NCI-H1694 treated with DMSO at 0.1 percent for 48 hours (cell line): ENCODE measurements at places on chromosomes 7 and 10.

DNA sequence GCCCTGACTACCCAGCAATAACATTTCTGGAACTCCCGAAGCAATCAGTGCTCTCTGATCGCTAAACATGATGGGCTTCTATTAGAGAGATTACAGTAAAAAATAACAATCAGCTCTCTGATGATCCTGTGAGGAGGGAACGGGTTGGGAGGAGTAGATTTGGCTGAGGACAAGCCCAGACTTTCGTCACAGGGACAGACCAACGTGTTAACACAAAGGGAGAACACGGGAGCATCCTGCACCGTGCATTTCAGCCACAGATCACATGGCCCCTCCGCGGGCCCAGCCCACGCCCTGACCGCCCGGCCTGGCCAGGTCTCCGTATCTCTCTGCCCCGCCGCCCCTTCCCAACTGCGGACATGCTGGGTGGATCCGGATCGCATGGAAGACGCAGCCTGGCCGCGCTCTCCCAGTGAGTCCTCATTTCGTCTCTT, 95.0 kb upstream of the AGBL3 start:
- DNase-seq, result no peak

DNA sequence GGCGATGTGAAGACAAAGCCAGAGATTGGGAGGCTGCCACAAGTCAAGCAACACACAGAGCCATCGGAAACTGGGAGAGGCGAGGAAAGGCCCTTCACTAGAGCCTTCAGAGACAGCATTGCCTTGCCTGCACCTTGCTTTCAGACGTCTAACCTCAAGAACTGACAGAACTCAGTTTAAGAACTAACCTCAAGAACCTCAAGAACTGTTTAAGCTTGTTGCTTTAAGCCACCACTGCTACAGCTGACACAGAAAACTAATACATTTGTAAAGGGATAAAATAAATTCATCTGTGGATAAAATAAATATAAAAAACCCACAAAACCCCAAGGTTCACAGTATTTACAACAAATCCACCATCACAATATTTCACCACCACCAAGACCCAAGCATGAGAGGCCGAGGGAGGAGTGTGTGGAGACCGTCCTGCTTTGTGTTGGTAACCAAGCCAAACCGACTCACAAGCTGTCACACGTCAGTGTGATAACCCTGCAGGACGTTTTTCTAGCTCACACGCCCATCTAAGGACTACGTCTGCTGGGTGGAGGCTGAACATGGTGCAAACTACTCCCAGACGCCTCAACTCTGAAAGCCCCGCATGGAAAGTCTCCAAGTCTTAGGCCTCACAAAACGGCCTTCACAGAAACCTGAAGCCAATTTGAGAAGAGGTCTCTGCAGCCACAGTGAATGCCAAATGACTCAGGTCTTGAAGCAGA, 116.8 kb downstream of the ABLIM1 start:
- no peak for DNase-seq

- no peak for DNase-seq
Observed at GRCh38 chr7:156907656-156908055, 14.7 kb upstream of the LMBR1 start.

DNA sequence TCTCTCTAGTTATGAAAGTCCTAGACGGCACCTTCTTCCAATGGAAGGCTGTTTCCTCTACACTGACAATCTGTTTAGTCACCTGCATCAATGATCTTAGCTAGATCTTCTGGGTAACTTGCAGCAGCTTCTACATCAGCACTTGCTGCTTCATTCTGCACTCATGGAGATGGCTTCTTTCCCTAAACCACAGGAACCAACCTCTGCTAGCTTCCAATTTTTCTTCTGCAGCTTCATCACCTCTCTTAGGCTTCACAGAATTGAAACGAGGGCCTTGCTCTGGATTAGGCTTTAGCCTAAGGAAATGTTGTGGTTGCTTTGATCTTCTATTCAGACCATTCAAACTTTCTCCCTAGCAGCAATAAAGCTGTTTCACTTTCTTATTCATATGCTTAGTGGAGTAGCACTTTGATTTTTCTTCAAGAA, 24.6 kb downstream of the NAMPT start:
- no peak for DNase-seq

GRCh38 chr10:131635564-131636015, 265.2 kb upstream of the PPP2R2D start:
- no peak for DNase-seq

GRCh38 chr7:80097756-80098155, 36.9 kb upstream of the GNAI1 start:
- no peak for DNase-seq

GRCh38 chr10:15626937-15627336, 92.8 kb downstream of the ITGA8 start:
- no peak for DNase-seq

- DNase-seq, result no peak
Observed at GRCh38 chr7:369476-370258, 79.7 kb downstream of the FOXL3 start.

DNA sequence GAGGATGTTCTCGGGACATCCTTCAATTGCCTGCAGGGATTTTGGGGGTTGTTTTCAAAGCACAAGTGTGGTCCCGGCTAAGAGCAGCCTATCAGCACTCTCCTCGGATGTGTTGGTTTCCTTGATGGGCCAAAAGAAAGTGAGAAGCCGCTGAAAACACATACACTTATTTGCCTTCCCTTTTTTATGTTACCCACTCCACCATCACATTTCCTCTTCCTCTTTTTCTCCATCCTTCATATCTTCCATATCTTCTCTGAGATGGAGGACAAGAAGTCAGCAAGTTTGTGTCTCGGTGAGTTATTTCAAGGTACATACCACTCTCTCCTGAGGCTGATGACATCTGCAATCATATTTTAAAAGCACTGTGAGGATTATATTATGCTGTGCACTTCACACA, 64.0 kb downstream of the ZNF33B start:
- DNase-seq, result no peak

- DNase-seq, result no peak
Observed at GRCh38 chr7:139687980-139688632, 89.7 kb downstream of the HIPK2 start.

DNA sequence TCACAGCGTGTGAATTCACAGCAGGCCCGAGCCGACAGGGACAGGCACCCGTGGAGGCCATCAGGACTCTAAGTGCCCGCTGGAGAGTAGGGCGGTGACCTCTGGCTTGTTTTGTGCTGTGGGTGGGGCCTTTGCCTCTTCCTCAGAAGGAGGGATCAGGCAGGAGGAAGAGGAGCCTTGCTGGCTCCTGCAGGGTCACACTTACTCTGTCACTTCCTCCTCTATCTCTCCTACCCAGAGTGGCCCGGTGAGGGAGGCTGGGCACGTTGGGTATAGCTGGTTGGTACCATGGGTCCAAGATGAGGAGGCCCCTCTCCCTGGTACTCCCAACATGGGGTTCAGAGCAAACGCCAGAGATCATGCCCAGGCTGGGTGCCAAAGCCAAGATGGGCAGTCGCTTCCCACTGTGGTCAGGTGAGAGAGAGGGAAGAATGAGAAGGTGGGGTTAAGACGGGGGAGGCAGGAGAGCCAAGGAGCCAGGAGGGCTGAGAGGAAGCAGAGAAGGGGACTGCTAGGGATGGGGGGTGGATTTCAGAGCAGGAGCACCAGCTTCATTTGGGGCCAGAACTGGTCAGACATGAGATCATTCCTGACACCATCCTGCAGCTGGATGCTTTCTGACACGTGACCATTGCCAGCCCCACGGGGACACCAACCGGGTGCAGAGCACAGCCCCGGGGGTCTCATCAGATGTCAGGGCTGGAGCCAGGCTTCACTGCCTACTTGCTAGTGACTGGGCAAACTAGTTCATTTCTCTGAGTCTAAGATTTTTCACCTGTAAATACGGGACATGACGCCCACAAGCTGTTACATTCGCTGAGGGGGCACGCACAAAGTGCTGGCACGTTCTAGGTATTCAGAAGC, 54.8 kb upstream of the CACUL1 start:
- DNase-seq, result no peak

DNA sequence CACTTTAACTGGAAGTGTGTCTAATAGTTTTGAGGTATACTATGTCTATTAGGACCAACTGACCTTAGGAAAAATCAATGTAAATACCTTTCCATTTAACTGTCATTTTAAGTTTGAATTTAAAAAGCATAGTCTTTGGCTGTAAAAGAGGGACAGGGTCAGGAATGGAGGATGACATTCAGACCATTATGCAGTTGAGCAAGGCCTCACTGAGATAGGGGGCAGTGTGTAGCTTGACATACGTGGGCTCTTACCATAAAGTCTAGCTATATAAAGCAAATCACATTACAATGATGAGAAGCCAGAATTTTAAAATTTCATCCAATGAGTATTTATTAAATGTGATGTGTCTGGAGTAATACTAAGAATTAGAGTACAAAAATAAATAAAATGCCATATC, 17.9 kb downstream of the PALS2 start:
- no peak for DNase-seq

- no peak for DNase-seq
Observed at GRCh38 chr10:33046792-33047191, 88.8 kb upstream of the ITGB1 start.

GRCh38 chr7:158327571-158328180, 259.9 kb downstream of the PTPRN2 start:
- DNase-seq, result no peak

DNA sequence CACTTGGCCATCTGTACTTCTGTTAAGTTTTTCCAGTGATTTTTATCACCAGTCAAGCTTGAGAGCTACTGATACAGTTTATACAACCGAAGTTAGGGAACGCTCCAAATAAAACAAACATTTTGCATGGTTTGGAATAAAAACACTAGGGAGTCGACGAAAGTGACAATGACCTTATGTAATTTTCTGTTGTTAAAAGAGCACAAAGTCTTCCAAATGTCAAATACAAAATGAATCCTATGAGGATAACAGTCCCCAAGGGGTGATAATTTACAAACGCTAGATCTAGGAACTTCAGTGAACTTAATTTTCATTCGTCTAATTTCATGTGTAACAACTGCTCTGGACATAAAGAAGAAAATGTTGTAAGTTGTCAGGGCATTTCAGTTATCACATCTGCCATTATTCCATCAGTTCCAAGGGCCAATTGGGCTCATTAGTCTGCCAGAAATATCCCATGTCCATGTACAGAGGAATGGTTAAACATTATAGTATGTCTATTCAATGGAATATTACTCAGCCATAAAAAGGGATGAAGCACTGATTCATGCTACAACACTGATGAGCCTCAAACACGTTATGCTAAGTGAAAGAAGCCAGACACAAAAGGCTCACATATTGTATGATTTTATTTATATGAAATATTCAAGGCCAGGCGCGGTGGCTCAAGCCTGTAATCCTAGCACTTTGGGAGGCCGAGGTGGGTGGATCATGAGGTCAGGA, 38.0 kb upstream of the CYTH3 start:
- DNase-seq, result no peak

GRCh38 chr10:8278099-8278498, 223.6 kb downstream of the GATA3 start:
- DNase-seq, result no peak

- DNase-seq, result no peak
Observed at GRCh38 chr7:99625321-99625720, 8.6 kb downstream of the ZSCAN25 start.

DNA sequence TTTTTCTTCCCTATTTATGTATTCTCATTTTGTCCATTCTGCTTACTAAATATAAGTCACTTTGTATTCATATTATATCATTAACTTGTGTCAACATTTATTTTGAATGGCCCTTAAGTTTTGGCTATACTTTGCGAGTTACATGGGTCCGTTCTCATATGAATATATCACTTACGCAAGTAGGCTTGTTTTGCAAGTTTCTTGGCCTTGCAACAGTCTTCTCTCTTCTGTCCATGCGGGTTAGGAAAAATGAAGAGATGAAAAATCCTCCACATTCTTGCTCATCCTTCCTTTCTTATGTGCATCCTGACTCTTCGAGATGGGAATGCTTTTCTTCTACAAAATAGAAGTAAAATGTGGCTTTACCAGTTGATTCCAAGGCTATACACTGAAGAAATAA, 82.8 kb downstream of the GPR158 start:
- DNase-seq, result no peak

- no peak for DNase-seq
Observed at GRCh38 chr7:85669225-85669624, 482.4 kb upstream of the SEMA3D start.

GRCh38 chr10:123891144-123892071, at the start of gene CPXM2:
TSS of gene CPXM2 (minus strand) at chr10:123891807. CDS start at chr10:123891659, 148 bp downstream.
- no peak for DNase-seq

GRCh38 chr7:22909917-22910316, 87.3 kb upstream of the TOMM7 start:
- no peak for DNase-seq
